ENCODE measurements at places on chromosomes 12 and 14.

GRCh38 chr12:114820796-114821195 is 136.8 kb upstream of the TBX3 start:
- no peak for DNase-seq

DNA sequence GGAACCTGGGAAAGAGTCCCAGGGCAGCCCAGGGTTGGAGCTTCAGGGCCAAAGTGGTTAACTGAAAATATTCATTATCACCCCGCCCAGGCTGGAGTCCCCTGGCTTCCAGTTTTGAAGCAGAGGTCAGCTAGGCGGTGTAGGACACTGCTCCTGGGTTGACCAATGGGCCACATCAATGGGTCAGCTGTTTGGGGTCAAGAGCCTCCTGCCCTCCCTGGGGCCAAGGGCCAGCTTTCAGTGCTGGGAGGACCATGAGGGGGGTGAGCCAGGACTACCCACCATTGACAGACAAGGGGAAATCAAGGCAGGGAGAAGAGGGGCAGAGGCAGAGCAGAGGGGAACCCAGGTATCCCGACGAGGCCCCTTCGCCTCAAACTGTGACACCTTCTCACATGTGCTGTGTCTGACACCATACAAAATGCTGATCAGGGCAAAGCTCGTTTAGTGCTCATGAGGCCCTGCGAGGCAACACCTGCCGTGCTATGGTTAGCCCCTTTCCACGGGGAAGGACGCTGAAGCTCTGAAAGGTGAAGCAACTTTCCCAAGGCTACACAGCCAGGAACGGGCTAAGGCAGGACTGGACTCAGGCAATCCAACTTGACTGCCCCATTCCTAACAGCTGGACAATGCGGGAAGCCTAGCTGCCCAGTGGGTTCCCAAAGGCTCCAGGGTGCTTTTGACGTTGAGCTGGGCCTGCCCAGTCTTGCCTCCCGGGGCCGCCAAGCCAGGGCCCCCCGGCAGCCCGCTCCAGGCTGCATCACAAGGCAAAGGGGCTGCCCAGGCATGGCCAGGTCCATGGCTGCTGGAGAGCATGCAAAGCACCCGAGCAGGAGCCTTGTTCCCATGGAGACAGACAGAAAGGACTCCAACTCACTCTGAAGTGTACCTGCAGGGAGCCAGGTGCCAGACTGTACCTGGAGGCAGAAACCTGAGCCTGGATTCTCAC is 2.0 kb downstream of the SYNE3 start:
- no peak for DNase-seq

DNA sequence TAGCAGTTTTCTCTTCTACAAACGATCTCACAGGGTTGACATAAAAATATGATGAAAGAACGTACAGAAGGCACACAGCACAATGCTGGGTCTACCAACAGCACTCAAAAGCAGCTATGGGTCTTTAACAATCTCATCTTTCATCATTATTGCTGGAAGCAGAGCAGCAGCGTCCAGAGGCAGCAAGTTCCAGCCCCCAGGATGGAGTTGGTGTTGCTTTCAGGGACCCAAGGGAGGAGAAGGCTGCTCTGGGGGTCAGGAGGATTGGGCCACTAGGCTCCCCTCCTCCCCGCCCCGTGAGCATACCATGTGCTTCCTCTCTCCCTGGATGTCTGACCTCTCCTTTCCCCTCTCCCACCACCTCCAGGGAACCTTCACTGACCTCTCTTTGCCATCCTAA is 13.3 kb downstream of the KCTD10 start:
- no peak for DNase-seq

DNA sequence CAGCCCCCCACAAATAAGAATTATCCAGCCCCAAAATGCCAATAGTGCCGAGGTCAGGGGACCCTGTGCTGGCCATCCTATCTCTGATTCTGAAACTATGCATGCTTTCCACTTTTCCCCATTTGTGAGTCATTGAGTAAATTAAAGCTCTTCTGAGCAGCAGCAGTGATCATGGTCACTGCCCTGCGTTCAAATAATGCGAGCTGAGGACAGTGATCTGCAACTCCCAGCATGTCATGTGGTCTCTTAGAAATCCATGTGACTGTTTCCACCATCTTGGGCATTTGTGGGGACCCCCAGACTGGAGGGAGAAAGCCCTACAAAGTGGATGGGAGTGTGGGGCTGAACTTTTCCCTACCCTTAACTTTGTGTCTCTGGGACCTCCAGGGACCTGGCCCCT is 53.8 kb downstream of the C14orf132 start:
- no peak for DNase-seq

GRCh38 chr14:87491816-87492215 is 501.2 kb downstream of the GALC start:
- no peak for DNase-seq

GRCh38 chr14:76280221-76280620 is 95.7 kb upstream of the ESRRB start:
- DNase-seq = no peak

Measured in stimulated activated CD8-positive, alpha-beta memory T cell treated with anti-CD3 and anti-CD28 coated beads, Interleukin-7, amount 100 ng/mL, for 1 hour (primary cell).